ENCODE measurements at places on chromosomes 6 and 20. TPM values are rescaled to one million over a fixed set of nuclear protein-coding genes. Genes with fewer than 3 reads are reported as not detected.

DNA sequence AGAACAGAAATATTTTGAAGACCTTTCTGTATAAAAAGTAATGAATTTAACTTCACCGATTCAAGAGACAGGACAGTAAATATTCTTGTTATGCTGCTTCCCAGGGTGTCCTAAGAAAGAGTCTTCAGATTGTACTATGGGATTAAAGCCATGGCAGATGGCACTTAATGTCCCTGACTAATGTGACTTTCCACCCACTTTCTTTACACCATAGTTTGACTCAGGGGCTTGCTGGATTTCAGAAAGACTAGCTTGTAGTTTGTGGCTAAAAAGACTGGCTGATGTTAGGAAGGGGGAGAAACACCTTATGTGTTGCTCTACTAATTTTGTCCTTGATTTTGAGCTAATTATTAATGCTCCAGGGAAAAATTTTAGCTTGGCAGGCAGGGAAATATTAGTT lies 75.9 kb downstream of the UTRN start:
- no peak for DNase-seq

The SYTL3 gene
- 3.2 TPM for polyA plus RNA-seq

DNA sequence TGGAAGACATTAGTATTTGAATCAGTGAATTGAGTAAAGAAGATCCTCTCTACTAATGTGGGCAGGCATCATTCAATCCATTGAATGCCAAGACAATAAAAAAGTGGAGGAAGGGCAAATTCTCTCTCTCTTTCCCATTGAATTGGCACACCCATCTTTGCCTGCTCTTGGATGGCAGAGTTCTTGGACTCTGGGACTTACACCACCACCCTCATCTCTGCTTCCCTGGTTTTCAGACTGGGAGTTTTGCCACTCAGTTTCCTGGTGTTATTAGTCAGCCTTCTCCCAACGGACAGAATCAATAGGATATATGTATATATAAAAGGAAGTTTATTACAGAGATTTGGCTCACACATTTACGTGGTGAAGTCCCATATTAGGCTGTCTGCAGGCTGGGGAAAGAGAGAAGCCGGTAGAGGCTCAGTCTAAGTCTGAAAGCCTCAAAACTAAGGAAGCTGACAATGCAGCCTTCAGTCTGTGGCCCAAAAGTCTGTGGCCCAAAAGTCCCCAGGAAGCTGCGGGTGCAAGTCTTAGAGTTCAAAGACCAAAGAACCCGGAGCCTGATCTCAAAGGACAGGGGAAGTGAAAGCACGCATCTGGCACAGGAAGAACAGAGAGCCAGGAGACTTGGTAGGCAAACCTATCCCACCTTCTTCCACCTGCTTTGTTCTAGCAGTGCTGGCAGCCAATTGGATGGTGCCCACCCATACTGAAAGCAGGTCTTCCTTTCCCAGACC lies 64.4 kb downstream of the SMPDL3A start:
- DNase-seq: no peak

- DNase-seq: no peak
Observed at GRCh38 chr6:137676888-137677287, 182.7 kb upstream of the OLIG3 start.

DNA sequence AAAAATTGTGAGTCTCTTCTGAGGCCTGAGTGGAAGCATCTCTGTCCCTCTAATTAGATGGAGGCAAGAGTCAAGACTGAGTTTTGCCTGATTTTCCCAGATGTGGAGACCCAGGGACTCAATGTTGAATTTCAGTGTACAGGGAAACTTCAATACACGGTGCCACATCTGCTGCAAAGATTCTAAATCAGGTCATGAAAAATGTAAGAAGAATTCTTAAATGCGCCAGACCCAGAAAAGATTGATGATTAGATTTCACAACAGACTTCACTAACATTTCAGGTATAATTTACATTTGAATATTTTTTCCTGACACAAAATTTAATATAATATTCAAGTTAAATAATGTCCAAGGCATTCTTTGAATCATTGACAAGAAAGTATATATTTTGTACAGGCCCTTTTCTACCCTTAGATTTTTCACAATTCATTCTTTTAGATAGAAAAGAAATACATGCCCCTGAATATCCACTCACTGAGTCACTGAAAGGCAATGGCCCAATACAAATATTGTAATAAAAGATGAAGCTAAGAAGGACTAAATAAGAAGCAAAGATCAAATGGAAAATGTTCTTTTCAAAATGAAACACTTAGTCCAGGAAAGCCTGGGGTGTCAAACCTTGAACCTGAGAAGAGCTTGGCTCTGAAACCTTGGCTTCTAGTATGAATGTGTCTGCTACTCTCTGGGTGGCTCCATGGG lies 18.2 kb upstream of the HDGFL1 start:
- no peak for DNase-seq

The WASF1 gene
- 39.4 TPM for polyA plus RNA-seq

DNA sequence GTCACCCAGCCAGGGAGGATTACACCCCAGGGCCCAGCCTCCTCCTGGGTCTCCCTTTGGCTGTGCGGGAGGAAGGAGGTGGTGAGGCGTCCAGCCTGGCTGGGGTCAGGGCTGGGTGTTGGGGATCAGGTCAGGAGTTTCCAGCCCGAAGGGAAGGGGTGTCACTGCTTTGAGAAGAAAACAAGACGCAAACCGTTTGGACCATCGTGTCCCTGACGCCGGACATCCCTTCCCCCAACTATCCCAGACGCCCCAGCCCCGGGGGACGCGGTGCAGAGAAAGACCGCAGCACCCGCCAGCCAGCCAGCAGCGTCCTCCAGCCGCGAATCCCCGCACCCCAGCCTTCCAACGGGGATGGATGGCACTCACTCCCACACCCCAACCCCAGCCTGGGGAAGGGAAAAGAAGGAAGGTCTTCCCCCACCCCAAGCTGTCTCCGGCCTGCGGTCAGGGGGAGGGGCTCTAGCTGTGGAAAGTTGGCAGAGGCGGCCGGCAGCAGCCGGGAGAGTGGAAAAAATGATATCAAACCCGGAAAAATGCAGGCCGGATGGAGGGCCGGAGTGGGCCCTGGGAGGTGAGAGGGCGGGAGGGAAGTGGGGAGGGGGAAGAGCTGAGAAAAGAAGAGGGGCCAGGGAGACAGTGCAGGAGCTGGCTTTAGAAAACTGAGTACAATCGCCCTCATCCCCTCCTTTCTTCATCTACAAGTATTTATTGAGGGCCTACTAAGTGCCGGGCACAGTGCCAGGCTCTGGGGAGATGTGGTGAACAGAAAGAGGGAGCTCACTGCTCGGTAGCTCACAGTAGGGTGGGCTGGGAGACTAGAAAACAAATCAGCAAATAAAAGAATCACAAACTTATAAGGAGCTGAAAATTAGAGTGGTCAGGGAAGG lies 10.6 kb downstream of the REM1 start:
- DNase-seq: peak; percentile 72

DNA sequence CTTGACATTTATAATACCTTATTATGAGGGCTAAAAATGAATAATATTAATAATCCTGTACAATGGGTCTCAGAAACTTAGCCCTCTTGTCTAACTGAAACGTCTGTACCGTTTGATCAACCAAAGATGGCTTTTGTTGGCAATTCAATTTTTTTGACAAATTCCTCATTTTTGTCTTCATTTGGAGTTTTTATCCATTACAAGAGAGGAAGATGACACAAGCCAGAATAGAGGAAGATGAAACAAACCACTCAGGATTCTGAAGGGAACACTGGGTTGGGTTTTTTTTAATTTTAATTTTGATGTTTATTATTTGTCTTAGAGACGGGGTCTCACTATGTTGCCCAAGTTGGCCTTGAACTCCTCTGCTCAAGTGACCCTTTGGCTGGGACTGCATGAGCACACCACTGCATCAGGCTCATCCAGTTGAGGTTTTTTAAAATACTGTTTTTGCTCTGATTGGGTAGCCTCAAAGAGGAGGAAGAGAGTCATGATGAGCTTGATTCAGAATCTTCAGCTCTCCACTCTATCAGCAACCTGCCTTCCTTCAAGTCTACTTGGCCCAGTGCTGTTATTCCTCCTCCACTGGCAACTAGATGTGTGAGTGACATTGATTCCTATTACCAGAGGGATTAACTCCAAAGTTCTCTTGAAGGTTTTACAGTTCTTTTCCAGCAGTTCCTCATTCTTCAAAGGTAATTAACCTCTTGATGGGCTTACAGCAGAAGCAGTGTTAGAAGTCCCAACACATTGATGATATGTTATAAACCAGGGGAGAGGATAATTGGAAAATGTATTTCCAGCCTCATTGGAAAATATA lies 71.3 kb downstream of the ATXN1 start:
- no peak for DNase-seq

DNA sequence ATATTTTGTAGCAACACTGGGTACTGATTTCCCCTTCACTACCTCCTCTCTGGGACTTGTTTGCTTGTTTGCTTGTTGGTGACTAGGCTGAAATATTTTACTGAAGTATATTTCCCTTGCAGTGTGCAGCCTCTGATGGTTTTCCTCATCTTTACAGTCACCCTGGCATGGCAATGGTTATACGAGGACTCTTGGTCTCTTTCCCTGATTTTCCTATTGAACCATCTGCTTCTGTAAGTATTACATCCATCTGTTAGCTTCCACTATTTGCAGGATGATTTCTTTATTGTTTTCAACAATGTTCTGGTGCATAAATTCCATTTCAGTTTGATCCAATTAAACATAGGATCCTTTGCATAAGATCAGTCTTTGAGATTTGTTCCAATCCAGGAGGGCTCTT lies 465.1 kb downstream of the MEI4 start:
- no peak for DNase-seq

The IL17F gene
- 0.56 TPM for polyA plus RNA-seq

GRCh38 chr6:142902636-142903053 lies 42.3 kb downstream of the HIVEP2 start:
- no peak for DNase-seq

- DNase-seq: no peak
Observed at GRCh38 chr20:21702016-21702415, 3.4 kb upstream of the PAX1 start.

The WFDC10A gene
- polyA plus RNA-seq: not detected

The GSTA3 gene
- polyA plus RNA-seq: 0.37 TPM

DNA sequence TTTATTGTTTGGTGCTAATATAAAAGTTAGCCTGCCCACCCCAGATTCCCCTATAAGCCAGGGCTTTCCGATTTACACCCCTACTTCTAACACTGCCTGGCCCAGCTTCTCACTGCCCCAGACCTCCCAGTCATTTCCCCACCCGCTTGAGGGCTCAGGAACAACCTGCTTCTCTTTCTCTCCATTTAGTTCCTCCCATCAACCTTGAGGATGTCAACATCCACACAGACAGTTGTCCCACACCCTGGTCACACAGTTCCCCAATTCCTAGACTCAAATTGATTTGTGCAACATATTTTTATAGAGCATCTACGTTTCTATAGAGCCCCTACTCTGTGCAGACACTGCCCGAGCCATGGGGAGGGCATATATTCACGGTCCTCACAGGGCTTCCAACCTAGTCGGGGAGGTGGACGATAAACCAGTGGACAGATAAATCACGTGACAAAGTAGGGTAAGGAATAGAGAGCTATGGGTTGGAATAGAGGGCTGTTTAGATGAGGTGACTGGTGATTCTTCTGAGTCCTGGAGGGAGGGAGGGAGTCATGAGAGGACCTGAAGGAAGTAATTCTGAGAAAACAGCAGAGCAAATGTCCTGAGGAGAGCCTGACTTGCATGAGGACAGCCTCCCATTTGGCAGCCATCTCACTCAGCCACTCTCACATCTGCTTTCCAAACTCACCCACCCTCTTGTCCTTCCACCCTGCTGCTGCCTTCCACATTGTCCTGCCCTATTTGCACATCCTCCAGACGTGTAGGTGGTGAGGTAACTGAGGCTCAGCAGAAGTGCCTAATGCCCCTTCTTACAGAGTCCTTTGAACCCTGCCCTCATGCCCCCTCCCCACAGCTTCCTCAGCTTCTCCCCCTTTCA lies 6.3 kb downstream of the GABRR2 start:
- DNase-seq: no peak

GRCh38 chr6:18212231-18212630 lies 52.1 kb downstream of the DEK start:
- no peak for DNase-seq

- no peak for DNase-seq
Observed at GRCh38 chr6:89763550-89763949, 56.0 kb downstream of the MDN1 start.

The PHACTR1 gene
- 23.2 TPM for polyA plus RNA-seq

DNA sequence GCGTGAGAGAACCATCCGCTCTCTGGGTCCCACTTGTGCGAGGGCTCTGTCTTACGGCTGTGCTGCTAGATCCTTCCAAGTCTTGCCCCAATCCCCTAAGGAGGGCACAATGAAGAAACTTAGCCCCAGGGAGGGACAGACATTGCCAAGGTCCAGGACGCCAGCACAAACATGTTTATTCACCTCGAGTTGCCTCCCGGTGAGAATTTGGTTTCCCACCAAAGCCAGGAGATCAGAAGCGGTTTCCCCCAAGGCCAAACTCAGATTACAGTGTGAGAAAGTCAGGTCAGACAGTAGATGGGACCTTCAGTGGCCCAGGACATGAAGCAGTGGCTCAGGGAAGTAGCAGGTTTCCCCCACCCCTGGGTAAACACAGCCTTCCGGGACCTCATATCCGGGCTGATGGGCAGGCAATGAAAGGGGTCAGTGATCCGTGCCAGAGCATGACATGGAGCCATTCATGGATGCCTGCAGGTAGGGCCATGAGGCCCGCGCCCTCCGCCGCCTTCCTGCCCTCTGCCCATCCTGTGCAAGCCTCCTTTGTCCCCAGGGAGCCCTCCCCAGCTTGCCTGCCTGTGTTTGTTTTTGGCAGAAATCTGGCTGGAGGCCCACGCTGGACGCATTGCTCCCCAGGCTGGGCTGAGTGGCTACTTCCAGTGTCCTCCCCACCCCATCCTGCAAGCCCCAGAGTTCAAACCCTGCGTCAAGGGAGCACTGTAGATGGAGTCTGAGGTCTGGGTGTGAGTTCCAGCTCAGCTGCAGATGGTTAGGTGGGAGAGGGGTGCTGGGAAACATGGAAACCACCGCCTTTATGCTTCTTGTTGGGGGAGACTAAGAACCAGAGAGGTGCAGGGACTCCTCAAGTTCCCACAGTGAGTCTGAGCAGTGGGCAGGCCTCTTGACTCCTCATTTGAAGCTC lies 2.0 kb downstream of the BPIFB2 start:
- peak; percentile 5 for DNase-seq

- DNase-seq: no peak
Observed at GRCh38 chr6:21137700-21138335, 455.7 kb upstream of the SOX4 start.

GRCh38 chr6:44400572-44400971 lies 13.1 kb downstream of the CDC5L start:
- no peak for DNase-seq

The RSPH3 gene
- polyA plus RNA-seq: 16.1 TPM

DNA sequence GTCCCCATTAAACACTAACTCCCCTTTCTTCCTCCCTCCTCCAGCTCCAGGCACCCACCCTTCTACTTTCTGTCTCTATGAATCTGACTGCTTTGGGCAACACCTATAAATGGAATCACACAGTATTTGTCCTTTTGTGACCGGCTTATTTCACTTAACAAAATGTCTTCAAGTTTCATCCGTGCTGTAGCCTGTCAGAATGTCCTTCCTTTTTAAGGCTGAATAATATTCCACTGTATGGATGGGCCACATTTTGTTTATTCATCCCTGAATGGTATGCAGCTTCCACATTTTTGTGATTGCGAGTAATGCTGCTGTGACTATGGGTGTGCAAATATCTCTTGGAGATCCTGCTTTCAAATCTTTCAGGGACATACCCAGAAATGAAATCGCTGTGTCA lies 28.4 kb downstream of the BMP7 start:
- no peak for DNase-seq

All from renal cortex interstitium (tissue), 15 donors.